Left renal pelvis (tissue), 4 donors: ENCODE measurements at places on chromosomes 3 and 15. TPM values are rescaled to one million over a fixed set of nuclear protein-coding genes. Genes with fewer than 3 reads are reported as not detected.

- DNase-seq = no peak
These were observed 6.7 kb downstream of the COPS2 start for GRCh38 chr15:49148727-49149126.

DNA sequence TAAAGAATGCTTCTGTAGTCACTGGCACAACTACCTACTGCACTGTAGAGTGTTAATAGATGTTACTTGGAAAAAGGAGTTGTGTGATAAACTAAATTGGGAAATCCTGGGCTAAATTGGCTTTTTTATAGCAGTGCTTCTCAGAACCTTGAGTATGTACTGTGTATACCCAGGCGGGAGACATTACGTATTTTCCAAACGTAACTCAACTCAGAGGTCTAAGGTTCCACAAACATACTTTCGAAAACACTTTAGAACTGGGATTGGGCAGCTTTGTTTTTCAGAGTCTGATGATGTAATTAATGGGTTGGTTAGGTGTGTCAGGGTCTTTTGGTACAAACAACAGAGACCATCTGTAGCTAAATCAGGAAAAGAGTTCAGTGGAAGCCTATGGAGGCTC is 53.5 kb upstream of the CHST2 start:
- DNase-seq = no peak

- DNase-seq = no peak
These were observed 548.2 kb downstream of the FHIT start for GRCh38 chr3:60703008-60703407.

DNA sequence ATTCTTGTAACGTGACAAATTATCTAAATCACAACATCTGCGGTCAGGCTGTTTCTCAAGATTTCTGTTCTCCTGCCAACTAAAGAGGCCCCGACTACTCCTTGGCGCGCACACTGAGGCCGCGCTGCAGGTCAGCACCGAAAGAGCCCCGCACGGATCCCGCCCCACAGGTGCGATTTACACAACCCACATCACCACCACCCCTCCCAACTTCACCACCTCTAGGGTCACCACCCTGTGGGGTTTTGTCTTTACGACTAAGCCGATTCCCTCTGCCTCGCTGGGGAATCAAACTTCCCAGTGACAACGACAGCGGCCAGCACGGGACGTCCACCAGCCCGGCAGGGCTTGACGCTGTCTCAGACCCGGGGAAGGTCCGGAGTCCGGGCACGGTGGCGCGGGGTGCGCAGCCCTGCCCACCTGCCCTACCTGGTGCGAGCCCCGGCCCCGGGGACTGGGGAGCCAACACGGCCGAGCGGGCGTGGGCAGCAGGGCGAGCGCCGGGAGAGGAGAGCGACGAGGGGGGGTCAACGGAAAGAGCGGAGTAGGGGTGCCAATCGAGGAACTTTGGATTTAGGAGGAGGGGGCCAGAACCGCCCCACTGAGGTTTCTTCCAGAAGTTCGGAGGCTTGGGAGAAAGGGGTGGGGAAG is 764 bp downstream of the UACA start:
- no peak for DNase-seq

DNA sequence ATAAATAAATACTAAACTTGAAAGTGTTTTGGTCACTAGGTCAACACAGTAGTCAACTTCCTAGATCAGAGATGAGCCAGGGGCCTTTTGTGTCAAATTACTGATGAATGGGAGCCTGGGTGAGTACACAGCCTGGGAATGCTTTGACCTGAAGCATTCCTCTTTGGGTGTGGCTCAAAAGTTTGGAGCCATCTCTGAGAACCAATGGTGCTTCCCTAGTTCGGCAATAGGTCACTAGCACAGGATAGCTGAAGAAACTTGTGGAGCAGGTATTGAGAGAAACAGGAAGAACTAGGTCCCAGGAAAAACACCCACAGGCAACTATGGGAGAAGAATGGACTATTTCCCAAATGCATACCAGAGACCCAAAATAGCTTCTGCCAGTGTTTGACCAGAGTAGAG is 56.6 kb upstream of the PLXND1 start:
- peak; percentile 14 for DNase-seq

GRCh38 chr3:193962986-193963685 is 172.8 kb upstream of the HES1 start:
- no peak for DNase-seq

- no peak for DNase-seq
These were observed 94.4 kb upstream of the PHLDB2 start for GRCh38 chr3:111764645-111765091.

Gene BCHE
- 7.9 TPM for polyA plus RNA-seq

Gene MED12L
- polyA plus RNA-seq = 2.4 TPM

Gene SHF
- 17.5 TPM for polyA plus RNA-seq

Gene GATM
- polyA plus RNA-seq = 169 TPM

Gene SEMA3G
- polyA plus RNA-seq = 25.3 TPM

Gene THAP10
- polyA plus RNA-seq = 9.4 TPM

Gene ARF4
- polyA plus RNA-seq = 313 TPM

Gene ANKRD63
- polyA plus RNA-seq = not detected
